T-cell (primary cell): ENCODE measurements at places on chromosomes 11 and 22.

GRCh38 chr22:44721213-44721612 is 19.2 kb downstream of the PRR5 start:
- no peak for DNase-seq

DNA sequence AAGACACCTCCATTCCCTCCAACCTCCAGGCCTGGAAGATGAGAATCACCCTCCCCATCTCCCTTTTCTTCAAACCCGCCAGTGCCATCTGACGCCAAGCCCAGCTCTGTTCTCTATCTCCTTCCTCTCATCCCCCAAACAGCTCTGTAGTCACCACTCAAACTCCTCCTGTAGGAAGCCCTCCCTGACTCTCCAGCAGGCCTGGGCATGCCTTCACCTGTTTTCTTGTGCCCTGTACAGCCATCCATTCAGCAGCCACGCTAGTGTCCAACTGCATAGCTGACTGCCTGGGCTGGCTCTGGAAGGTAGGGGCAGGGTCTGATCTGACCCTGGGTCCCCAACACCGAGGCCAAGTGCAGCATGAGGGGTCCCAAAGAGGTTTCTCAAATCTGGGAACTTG is 25.0 kb downstream of the GDPD5 start:
- DNase-seq: no peak

GRCh38 chr22:39994566-39995392 is at the start of gene FAM83F:
Gene FAM83F, plus strand, starts transcription at chr22:39994954. Its CDS starts 89 bp downstream, at chr22:39995043.
- DNase-seq: peak; percentile 35

DNA sequence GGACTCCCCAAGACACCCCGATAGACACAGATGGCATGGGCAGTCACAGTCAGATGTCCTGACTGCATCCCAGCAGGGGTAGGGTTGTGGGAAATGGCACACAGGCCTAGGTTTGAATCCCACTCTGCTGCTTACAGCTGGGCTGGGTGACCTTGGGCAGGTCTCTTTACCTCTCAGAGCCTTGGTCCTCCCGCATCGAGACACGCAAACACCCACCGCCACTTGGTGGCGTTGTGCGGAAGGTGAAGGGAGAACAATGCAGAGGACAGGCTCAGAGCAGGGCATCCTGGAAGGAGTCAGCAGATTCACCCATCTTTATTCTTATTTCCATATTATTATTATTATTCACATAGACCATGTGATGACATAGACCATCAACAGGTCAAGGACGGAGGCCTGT is 140.5 kb downstream of the MIAT start:
- no peak for DNase-seq

DNA sequence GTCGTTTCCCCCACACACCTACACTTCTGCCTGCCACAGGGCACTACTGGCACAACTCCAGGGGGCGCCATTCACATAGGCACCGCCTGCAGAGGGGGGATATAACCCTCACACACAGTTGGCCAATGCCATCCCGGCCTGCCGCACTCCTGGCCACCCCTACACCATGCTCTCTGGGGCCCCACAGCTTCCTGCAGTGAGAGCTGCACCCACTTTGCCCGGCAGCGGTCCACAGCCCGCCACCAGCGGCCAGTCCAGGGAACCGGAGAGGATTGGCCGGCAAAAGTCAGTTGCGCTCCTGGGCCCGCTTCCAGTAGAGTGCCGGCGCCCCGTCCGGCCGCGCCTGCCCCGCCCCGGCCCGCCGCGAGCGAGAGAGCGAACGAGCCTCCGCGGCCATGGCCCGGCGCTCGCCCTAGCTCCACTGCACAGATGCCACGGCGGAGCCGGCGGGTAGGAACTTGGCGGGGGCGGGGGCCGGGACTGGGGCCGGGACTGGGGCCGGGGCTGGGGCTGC is 25.6 kb upstream of the SUSD2 start:
- no peak for DNase-seq

DNA sequence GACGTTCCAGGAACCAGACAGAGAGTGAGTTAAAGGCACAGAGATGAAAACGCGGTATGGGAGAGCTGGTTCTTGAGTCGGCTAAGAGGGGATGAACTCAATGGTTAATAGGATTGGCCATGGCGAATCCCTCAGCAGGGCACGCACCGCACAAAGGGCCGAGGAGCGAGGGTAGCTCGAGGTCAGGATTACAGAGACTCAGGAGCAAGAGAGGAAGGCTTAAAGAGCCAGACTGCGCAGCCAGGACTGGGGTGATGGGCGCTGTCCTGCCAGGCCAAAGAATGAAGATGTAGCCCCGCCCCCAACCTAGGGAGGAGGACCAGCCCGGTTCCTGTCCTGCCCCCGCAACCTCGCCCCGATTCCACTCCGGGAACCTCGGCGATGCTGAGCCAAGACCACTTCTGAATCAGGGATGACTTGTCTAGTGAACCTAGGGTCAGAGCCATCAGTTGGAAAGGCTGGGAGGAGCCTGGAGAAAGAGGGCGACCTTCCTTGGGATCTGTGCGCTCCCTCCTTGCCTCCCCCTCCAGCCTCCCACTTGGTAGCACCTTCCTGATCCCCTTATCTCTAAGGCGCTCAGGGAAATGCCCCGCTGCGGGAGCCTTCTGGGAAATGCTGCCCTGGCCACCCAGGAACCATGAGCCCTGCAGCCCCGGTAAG is at the start of gene PLEKHB1:
Gene PLEKHB1, plus strand, starts transcription at position 610 of the 660 bp plus-strand sequence. Its CDS starts 28 bp downstream, at position 638.
- DNase-seq: no peak

GRCh38 chr11:60100516-60100915 is 12.1 kb downstream of the MS4A2 start:
- no peak for DNase-seq

DNA sequence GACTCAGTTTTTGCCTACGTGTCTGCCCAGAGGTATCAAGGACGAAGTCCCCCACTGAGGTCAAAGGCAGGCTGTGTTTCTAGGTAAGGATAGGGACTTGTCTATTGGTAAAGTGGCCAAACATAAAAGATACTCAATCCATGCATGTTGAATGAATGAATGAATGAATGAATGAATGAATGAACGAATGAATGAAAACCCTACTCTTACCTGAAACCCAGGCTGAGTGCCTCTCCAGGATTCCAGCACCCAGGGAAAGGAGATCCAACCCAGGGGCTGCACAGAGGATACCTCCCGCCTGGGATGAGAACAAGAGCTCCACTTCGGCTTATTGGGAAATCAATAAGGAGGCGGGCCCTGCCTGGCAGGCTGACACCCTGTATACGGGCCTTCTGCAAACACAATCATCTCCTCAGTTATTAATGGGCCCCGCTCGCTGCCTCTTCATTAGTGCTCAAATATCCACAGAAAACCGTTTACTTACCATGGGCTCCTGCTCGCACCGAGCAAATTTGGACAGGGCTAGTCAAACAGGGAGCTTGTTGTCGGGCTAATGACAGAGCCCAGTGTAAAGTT is 177.4 kb downstream of the BUD13 start:
- no peak for DNase-seq

- DNase-seq: no peak
Observed at GRCh38 chr11:85875505-85875904, 20.3 kb downstream of the CCDC83 start.

GRCh38 chr11:66181632-66182315 is 86.7 kb upstream of the RAB1B start:
- no peak for DNase-seq

DNA sequence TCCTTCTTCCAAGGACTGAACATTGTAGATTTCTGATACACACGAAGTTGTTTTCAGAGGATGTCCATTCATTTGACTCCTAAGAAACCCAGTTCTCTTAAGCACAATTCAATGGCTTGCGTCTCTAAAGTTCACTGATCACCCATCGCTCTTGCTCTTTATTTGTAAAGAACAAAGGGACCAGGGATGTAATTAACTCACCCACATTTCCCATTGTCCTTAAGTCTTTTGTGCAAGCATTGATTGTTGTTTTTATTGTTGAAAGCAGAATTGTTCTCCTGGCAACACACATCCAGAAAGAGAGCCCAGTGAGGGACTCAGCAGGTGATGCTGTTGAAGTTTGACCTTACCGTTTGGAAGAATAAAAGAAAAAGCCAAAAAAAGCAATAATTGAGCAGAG is 59.2 kb downstream of the SPON1 start:
- DNase-seq: no peak

DNA sequence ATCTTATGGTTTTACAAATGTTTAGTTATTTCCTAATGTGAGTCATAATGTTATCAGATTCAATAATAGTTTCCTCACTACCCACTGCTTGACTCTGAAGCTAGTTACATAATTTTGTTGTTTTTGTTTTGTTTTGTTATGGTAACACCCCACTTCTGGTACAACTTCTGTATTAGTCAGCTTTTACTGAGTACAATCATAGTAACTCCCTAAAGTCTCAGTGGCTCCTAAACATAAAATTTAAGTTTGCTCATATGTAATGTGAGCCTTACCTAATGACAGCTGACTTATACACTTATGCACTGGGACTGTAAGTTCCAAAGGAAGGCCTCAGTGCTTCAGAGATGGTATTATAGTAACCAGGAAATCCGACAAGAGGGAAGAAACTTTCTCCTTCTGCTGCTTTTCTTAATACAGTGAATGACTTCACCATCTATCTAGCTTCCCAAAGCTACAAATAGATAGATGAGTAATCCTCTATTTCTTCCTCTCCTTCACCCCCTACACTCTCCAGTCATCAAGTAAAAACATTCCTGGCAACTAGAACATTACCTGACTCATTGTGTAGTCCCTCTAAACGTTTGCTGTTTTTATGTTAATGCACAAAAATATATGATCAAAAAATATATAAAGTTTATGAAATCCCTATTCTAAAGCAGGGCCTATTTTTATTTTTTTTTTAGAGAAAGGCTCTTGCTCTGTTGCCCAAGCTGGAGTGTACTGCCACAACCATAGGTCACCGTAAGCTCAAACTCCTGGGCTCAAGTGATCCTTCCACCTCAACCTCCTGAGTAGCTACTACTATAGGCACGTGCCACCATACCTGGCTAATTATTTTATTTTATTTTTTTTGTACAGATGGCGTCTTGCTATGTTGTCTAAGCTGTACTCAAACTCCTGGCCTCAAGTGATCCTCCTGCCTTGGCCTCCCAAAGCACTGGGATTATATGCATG is 563.0 kb downstream of the SOX6 start:
- DNase-seq: no peak

DNA sequence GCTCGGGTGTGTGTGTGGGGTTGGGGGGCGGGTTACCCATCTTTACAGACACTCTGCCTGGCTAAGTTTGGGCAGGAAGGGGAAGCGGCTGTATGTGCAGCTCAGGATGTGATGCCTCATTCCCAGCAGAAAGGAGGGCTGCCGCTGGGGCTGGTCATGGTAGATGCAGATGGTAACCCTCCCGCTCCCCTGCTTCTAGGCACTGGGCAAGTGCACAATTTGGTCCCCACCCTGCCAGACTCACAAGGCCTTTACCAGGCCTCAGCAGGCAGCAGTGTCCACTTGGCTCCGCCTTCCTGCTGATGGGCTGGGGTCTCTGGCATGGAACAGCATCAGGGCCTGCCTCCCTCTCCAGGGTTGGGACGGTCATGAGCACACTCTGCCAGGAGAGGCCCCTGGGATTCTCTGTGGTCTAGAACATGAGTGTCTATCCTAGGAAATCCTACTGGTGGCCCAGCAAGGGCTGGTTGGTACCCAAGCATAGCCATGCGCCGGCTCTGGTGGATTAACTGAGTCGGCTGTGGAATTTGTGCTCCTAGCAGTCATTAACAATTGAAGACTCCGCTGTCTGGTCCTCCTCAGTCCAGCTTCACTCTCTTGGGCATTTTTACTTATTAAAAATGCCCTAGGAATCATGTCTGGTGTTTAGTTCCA is 4.2 kb downstream of the LMO1 start:
- DNase-seq: no peak

DNA sequence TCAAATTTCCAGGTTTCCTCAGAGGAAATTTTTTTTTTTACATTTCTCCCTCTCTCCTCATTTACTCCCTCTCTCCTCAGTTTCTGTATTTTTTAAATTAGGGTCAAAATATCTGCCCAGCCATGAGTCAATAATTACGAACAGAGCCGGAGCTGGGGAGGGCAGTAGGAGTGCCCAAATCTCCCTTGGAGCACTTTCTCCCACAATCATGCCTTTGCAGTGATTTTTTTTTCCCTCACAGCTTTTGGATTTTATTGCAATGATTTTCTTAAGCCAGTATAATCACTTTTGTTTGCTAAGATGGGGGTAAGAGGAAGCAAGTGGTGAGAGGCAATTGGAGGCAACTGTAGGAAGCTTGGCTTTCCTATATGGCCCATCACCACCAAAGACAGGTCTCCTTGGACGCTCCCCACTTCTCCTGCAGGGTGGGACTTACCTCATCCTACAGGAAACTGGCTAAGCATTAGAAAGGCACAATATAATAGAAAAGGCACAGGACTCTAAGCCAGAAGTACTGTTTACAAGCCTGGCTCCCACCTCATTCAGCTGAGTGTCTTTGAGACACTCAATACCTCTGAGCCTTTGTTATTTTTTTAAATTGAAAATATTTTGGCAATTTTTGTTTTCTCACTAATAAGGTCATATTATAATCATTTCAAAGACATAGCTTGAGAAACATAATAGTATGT is 192.6 kb upstream of the PITPNB start:
- DNase-seq: no peak

DNA sequence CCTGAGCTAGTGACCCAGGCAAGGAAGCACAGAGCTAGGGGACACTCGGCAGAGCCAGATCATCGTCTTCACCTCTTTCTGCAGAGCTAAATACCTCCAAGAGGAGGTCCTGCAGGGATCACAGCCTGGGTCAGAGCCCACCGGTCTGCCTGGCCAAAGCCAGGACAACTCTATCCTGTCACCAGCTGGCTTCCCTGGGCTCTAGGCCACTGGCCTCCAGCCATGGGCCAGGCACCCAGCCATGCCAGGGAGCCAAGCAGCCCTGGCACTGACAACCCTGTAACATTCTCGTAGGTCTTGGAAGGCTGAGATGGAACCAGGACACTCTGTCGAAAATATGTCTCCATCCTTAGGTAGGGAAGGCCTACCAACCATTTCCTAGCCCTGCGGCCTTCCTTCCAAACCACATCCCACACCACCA is 270.1 kb downstream of the BUD13 start:
- DNase-seq: no peak

GRCh38 chr22:17612057-17612456 is 16.5 kb downstream of the ATP6V1E1 start:
- no peak for DNase-seq

- DNase-seq: no peak
Observed at GRCh38 chr22:46276563-46276962, 8.8 kb downstream of the TTC38 start.

GRCh38 chr11:18001191-18001590 is 11.7 kb downstream of the SERGEF start:
- DNase-seq: no peak

- DNase-seq: no peak
Observed at GRCh38 chr11:32343325-32344008, 91.9 kb downstream of the WT1 start.

GRCh38 chr11:132588366-132588765 is 943.9 kb downstream of the OPCML start:
- DNase-seq: no peak
